ENCODE measurements at places on chromosomes 5 and 9.

DNA sequence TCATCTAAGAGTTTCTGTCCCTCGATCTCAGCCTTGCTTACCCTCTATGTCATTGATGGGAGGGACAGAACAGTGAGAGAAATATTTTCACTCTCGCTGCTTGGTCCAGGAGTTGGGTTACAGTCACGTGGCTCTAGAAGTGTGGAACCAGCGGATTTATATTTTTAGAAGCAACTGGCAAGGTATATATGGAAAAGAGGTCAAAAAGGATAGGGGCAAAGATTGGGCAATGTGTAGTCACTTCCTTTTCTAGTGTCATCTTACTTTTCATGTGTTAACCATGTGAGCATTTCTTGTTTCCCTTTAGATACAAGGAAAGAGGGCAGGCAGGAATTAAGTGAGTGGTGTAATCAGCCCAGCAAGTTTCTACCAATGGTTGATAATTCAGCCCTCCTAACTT lies 111.5 kb upstream of the ZNF366 start:
- DNase-seq: no peak

- no peak for DNase-seq
Observed at GRCh38 chr5:39198127-39198526, 21.2 kb downstream of the FYB1 start.

DNA sequence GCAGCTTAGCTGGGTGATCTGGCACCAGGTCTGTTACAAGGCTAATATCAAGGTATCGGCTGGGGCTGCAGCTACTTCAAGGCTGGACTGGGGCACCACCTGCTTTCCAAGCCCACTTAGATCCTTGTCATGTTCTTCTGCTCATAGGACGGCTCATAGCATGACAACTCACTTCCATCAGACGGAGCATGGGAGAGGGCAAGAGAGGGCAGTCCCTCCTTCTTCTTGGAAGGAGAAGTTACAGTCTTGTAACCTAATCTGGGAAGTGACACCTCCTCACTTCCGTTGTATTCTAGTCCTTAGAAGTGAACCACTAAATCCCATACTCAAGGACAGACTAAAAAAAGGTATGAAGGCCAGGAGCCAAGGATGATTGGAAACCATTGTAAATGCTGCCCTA lies 258.2 kb downstream of the MAST4 start:
- DNase-seq: no peak

DNA sequence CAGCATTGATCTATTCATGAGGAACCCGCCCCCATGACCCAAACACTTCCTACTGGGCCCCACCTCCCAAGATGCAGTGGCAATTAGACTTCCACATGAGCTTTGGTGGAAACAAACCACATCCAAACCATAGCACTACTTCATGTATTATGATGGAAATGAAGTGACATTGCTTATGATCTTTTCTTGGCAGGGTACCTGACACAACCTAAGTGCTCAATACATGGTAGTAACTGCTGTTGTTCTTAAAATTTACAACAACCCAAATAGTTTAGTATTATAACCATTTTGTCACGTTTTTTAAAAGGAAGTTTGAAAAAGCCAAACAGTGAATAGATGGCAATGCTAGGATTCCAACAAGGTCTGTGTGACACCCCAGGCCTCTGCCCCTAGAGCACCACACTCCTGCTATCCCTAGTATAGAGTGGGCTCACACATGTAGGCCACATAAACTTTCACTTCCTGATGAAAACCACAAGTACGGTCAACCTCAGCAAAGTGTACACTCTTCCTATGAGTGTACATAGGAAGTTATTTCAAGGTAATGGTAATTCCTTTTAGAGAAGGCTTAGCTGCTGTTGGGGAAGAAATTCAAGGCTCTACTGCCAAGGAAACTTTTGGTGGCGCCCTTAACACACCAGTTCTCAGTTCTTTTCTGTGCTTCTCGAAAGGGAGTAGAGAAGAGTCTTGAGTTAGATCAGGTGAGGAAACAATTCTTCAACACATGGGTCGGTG lies 97.6 kb downstream of the ARSB start:
- DNase-seq: no peak

GRCh38 chr9:14341437-14342122 lies 27.6 kb upstream of the NFIB start:
- no peak for DNase-seq

DNA sequence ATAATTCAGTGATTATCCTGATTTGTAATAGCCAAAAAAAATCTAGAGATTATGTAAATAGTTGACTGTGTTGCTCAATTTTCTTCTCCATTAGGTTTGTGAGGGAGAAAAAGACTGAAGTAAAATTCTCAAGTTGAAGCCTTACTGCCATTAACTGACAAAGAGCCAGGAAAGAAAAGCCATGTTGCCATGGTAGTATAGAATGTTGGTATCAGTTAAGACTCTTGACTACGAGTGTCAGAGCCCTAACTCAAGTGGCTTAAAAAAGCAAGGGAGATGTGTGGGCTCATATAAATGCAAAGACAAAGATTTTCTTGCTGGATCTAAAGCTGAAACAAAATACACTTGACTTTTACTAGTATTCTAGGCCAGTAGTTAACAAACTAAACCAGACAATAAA lies 571.7 kb downstream of the KCTD16 start:
- no peak for DNase-seq

- no peak for DNase-seq
Observed at GRCh38 chr9:99345942-99346341, 123.9 kb downstream of the SEC61B start.
